IMR-90 (cell line): ENCODE measurements at places on chromosomes 7 and 10.

GRCh38 chr7:71459132-71459531, 327.2 kb downstream of the GALNT17 start:
- DNase-seq: no peak

DNA sequence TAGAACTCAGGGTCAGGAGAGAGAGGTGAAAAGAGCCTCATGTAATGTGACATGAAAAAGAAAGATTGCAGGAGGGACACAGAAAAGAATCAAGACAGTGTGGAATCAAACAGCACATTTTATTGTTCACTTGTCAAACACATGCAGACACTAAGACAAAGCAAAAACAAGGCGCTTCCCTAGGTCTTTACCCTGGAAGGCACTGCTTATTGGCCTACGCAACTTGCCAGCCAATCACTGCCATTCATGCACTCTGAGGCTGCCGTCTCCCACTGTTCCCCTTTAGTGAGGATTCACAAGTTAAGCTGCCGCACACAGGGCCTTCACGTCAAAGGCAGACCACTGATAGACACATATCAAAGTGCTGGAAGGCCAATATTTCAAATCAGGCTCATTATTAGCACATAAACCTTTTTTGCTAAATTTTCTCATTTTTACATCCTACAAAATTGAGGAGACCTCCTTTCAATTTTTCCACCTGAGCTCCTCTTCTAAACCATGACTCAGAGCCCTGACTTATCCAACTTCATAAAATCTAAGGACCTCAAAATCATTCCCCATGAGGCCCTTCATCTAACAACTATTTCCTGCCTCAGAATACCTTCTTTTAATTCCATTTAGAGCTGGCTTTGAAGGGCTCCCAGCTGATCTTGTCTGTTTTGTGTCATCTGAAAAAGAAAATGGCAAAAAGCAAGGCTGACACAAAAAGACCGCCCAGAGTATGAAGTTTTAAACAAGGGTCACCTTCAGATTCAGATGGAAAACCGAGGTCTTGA, 149.4 kb downstream of the CHCHD3 start:
- DNase-seq: peak; percentile 2

GRCh38 chr10:70832221-70832620, 16.5 kb downstream of the SGPL1 start:
- DNase-seq: no peak

- DNase-seq: peak; percentile 2
Measured at GRCh38 chr7:139297795-139298194, 43.3 kb upstream of the FMC1 start.

- no peak for DNase-seq
Measured at GRCh38 chr7:20431146-20431545, 100.4 kb downstream of the ITGB8 start.
